Liver (tissue), 10 donors: ENCODE measurements at places on chromosomes 6 and 20.

DNA sequence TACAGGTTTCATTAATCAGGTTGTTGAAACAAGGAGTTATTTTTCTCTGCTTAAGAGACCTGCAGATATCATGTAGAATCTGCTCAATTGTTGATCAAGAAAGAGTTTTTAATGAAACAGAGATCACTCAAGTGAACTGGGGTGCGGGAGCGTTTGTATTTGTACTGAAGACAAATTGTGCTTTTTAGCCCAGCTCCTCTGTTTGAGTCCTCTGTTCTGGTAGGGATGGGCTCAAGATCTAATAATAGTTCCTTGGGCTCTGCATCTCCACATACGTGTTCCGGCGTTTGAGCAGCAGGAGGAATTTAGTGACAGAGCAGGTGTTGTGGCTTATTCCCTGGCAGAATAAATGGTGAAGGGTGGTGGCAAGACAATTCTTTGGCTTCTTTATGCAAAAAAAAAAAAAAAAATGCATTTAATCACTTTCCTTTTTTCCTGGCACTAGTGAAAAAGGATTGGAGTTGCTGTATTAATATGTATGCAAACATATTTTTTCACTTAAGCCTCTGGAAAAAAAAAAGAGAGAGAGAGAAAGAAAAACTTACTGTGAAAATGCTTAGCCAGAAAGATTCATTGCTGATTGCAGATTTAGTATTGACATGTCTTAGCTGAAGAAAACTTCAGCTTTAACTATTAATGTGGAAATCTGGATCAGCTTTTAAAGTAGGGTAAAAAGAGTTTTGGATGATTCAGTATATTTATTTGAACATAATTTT lies 4.0 kb downstream of the CITED2 start:
- DNase-seq = no peak

- DNase-seq = no peak
Measured at GRCh38 chr6:104483225-104483834, 376.4 kb downstream of the HACE1 start.

GRCh38 chr6:122903266-122903915 lies 92.6 kb upstream of the CLVS2 start:
- DNase-seq = no peak

- no peak for DNase-seq
Measured at GRCh38 chr20:608970-609369, 1.1 kb downstream of the TCF15 start.

GRCh38 chr6:56541030-56541600 lies 101.6 kb downstream of the DST start:
- DNase-seq = no peak

GRCh38 chr20:25865715-25866656 lies 169.3 kb upstream of the ZNF337 start:
- no peak for DNase-seq

- DNase-seq = no peak
Measured at GRCh38 chr6:38554700-38555413, 84.9 kb downstream of the BTBD9 start.

DNA sequence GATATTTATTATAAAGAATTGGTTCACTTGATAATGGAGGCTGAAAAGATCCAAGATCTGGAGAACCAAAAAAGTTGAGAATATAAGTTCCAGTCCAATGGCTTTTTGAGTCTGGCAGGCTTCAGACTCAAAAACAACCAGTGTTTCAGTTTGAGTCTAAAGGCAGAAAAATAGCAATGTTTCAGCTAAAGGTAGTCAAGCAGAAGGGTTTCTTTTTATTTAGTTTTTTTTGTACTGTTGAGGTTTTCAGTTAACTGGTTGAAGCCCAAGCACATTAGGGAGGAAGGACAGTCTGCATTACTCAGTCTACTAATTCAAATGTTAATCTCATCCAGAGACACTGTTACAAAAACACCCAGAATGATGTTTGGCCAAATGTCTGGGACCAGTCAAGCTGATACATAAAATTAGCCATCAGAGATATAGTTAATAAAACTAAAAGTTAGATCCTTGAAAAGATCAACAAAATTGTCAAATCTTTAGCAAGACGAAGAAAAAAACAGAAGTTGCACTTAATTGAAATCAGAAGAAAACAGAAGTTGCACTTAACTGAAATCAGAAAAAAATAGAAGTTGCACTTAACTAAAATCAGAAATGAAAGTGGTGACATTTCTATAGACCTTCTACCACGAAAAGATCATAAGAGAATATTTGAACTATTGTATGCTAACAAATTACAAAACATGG lies 980.3 kb upstream of the FLRT3 start:
- DNase-seq = no peak

DNA sequence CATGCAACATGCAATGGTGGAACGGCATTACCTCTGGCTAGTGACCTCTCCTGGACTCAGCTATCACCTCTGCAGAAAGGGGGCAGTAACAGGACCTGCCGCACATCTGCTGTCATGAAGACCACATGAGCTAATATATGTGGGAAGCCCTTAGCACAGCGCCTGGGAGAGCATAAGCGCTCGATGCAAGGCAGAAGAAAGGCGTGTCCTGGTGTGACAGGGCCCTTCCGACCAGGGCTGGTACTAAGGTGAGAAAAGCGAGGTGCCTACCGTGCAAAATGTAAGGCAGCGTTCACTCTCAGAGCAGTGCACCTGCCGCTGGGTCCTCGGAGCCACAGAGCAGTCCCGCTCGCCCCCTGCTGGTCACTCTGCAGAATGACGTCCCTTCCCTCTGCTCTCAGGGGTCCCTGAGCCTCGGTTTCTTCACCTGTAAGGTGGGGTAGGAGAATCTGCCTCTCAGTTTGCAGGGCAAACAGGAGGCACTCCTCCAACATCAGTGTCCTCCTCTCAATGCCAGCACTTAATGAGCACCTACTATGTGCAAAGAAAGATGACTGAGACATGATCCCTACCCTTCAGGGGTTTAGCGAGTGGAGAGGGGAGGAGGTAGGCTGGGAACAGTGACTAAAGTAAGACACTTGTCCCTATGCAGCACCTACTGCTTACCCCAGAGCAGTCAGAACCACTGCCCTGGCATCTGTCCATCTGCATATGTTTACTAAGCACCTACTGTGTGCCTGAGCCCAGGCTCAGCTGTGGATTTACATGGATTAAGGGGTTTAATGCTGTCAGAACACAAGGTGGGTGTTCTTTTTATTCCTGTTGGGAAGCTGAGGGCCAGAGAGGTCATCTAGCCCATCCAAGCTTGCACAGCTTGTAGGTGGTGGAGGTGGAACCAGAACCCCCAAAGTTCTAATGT lies 41.1 kb upstream of the PTGIS start:
- peak; percentile 76 for DNase-seq

GRCh38 chr20:44018259-44018941 lies 103.7 kb downstream of the TOX2 start:
- DNase-seq = no peak

GRCh38 chr6:28380381-28380780 lies 19.2 kb downstream of the ZSCAN12 start:
- no peak for DNase-seq

- no peak for DNase-seq
Measured at GRCh38 chr6:141758430-141758829, 374.3 kb upstream of the GJE1 start.

DNA sequence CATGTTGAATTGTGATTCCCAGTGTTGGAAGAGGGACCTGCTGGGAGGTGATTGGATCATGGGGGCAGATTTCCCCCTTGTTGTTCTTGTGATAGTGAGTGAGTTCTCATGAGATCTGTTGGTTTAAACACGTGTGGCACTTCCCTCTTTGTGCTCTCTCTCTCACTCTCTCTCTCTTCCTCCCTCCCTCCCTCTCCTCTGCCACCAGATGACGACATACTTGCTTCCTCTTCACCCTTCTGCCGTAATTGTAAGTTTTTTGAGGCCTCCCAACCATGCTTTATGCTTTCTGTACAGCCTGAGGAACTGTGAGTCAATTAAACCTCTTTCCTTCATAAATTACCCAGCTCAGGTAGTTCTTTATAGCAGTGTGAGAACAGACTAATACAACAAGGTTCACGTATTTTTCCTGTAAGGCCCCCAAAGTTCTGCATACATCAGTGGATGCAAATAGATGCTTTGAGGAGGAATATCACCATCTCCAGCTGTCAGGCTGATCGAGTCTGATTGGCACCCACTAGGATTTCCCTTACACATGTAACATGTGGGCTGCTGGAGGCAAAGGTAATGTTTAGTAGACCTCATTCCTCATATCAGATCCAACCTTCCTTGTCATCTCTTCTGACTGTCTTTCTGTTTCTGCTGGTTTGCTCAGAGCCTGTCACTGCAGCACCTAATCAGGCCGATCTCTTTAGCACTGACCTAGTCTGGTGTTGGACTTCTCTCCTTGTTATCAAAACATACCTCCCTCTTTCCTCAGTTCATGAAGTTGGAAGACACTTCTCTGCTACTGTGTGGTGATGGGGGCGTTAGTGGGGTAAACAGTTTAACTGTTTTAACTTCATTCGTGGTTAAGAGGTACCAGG lies 54.3 kb upstream of the BACH2 start:
- DNase-seq = no peak

DNA sequence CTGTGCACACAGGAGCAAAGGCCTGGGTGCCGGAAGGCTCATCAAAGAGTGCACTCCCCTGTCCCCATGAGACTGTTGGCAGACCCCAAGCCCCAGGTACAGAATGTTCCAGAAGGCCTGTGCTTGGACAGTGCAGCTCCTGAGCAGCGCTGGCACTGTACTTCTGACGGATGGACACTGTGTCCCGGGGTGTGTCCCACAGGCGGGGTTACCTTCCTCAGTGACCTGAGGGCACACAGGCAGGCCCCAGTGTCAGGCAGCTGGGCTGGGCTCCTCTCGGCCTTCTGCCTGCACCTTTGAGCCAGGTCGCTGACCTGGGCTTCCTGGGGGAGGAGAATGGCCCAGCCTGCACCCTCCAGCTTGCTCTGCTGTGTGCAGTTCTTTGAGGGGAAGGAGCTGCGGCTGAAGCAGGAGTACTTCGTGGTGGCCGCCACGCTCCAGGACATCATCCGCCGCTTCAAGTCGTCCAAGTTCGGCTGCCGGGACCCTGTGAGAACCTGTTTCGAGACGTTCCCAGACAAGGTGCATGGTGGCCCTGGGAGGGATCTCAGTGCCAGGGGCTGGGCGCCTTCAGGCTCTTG lies 30.1 kb downstream of the PYGB start:
- DNase-seq = no peak

- no peak for DNase-seq
Measured at GRCh38 chr20:20304942-20305341, 63.0 kb upstream of the INSM1 start.

DNA sequence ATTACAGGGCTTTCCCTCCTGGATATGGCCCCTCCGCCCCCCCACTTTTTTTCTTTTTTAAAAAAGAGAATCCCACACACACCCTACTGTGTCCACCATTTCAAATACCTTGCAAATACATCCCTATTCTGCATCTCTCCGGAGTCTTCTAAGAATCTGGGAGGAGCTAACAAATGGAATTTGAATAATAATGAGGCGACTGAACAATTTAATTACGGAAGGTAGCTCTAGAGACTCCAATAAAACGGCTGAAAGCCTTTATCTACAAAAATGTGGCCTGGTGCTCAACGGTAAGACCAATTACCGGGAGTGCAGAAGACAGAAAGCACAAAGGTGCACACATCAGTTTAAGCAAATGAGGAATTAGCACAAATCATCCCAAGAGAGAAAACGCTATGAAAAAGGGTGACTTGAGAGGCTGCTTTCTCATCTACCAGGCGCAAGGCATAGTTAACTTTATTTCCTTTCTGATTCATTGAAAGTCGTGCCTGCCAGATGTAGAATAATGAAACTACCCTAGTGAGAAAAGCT lies 1.8 kb downstream of the RRAGD start:
- DNase-seq = no peak

- no peak for DNase-seq
Measured at GRCh38 chr6:150296890-150297289, 71.9 kb upstream of the IYD start.

- DNase-seq = no peak
Measured at GRCh38 chr6:20808924-20809323, 274.7 kb downstream of the CDKAL1 start.

DNA sequence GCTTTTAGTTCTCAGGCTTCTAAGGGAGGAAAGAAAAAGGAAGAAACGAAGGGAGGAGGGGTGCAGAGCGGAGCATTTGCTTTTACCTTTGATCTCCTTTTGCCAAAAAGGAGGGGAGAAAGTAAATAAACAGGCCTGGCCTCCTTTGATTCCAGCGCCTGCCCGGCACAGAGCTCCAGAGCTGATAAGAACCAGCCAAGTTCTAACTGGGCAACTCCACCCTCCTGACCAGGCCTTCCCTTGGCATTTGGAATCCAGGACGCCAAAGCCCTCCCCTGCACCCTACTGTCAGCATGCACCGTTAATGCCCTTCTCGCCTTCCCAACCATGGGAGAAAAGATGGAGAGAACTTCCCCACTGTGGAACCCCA lies 120.8 kb upstream of the PTPN1 start:
- no peak for DNase-seq

GRCh38 chr6:158313989-158314388 lies 1.7 kb downstream of the TULP4 start:
- DNase-seq = no peak
